ENCODE measurements at places on chromosomes 11 and 22. TPM values are rescaled to one million over a fixed set of nuclear protein-coding genes. Genes with fewer than 3 reads are reported as not detected.
A peak's percentile ranks its signal among the peaks of the same experiment; 100 is the strongest.

- DNase-seq = no peak
Measured at GRCh38 chr11:57432714-57433163, 5.8 kb upstream of the SLC43A3 start.

GRCh38 chr22:25475257-25476022 is 89.0 kb upstream of the GRK3 start:
- DNase-seq = no peak

DNA sequence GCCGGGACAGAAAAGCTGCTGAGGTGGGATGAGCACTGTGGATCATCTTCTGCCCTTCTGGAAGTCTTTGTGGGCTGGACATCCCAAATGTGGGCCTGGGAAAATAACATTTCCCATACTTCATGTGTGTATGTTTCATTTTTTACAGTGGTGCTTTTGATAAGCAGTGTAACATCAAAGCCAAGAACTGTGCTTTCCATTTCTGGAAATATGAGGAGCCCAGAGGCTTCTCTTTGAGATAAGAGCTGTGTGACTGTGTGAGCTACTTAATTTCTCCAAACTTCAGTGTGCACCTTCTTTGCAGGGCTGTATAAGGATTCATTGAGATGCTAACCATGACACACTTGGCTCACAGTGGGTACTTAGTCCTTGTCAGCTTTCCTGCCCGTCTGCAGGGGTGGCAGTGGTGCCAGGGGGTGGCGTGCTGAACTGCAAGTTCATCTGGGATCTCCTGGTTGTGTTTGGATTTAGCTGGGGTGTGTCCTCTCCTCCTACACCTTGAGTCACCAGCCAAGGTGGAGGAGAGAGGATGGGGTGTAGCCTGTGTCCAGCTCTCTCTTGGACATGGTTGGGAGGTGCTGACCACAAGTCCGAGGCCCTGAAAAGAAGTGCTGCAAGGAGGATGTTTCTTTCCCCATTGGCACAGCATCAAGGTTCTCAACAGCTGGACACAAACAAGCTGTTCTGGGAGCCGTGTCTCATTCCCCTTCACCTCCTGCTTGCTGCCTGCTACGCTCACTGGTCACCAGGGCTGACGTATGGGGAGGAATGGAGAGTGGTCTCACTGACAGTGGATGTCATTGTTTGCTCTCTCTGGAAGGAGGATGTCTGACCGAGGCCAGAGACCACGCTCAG is 139.4 kb downstream of the TEAD1 start:
- DNase-seq = no peak

DNA sequence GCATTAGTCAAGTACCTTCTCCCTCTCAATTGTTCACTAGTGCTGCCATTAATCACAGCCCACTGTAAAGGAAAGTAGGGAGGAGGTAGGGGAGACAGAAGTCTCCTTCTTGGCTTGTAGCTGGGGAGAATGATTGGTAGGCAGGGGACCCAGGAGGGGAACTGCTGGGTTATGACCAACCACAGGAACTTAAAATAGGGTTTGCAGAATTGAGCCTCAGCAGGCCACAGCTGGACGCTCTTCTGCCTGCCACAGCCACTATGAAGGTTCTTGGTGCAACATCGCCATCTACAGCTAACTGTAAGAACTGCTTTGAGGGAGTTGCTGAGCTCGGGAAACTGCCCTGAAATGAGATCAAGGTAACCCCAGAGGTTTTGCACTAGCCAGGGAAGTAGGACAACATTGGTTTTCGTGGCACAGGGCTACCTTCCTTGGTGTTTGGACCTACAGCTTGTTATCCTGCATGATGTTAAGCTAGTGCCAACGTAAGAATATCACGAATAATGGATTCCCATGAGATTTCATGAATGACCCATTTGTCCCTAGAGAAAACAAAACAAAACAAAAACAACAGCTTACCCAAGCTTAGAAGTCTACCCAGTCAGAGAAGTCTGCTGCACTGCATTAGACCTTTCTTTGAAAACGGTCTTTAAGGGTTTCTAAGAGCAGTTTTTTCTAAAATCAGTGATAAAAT is 787.1 kb upstream of the API5 start:
- DNase-seq = peak; percentile 38

DNA sequence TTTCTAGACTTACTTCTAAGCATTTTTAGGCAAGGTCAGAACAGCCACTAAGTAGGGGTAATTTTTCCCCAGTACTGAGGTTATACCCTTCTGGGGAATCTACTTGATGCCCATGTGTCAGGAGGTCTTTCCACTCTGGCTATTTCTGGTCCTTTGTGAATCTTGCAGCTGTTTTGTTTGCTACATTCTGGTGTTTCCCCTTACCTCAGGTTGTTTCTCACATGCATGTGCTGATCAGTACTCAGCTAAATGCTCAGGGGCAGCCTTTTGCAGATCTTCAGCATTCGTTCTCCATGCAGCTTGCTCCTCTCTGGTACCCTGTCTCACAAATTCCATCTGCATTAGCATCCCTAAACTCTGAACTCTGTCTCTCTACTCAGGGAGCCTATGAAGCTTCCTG is 303.6 kb downstream of the SOX6 start:
- DNase-seq = no peak

DNA sequence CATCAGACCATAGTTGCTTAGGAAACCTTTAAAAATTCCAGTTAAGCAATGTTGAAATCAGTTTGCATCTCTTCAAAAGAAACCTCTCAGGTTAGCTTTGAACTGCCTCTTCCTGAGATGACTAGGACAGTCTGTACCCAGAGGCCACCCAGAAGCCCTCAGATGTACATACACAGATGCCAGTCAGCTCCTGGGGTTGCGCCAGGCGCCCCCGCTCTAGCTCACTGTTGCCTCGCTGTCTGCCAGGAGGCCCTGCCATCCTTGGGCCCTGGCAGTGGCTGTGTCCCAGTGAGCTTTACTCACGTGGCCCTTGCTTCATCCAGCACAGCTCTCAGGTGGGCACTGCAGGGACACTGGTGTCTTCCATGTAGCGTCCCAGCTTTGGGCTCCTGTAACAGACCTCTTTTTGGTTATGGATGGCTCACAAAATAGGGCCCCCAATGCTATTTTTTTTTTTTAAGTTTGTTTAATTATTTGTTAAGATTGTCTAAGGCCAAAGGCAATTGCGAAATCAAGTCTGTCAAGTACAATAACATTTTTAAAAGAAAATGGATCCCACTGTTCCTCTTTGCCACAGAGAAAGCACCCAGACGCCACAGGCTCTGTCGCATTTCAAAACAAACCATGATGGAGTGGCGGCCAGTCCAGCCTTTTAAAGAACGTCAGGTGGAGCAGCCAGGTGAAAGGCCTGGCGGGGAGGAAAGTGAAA is 73.4 kb downstream of the NCAPD3 start:
- no peak for DNase-seq

- DNase-seq = peak; percentile 52
Measured at GRCh38 chr22:25067851-25068421, 115.4 kb downstream of the KIAA1671 start.

DNA sequence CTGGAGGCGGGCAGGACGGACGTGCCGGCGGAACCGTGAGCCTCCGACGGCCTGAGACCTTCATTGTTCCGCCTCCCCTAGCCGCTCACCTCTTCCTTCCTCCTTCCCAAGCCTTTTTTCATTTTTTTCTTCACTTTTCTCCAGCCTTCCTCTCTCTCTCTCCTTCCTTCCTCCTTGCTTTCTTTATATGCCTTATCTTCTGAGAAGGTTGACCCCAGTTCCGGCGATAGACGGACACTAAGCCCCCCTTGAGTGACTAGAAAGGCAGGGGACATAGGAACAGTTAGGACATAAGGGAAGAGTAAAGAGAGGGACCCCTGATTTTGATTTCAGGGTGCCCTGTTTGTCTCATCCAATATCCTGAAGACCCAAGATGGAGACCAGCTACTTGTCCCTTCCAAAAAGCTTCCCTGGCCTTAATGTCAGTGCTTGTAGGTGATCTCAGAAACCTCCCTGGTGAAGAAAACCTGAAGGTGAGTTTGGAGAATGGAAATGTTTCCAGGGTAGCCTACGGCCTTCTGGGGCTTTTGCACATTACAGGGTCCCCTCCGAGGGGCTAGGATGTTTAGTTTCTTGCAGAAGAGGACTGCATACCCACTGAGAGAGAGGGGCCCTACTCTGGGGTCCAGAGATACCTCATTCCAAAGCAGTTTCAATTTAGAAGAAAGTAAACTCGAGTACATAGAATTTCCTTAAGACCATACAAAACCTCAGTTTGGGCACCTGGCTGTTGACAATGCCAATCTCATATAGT is 3.5 kb downstream of the ADM start:
- DNase-seq = no peak

- peak; percentile 54 for DNase-seq
Measured at GRCh38 chr11:102144357-102145355, 34.4 kb downstream of the YAP1 start.

- DNase-seq = no peak
Measured at GRCh38 chr11:69335781-69336405, 41.9 kb downstream of the MYEOV start.

GRCh38 chr11:73598719-73599379 is 937 bp upstream of the FAM168A start:
- DNase-seq = no peak

DNA sequence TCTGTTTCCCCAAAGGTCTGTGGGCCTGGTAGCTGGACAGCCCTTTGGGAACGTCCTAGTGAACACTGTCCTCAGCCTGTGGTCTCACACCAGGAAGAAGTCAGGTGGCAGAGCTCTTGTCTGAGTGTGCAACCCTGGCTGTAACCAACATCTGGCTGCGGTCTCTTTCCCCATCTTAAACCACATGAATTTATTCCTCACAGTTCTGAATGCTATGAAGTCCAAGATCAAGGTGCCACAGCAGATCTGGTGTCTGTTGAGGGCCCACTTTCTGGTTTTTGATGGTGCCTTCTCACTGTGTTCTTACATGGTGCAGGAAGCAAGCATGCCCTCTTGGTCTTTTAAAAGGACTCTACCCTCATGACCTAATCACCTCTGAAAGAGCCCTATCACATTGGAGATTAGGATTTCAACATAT is 2.7 kb downstream of the UPB1 start:
- DNase-seq = no peak

- DNase-seq = no peak
Measured at GRCh38 chr11:8767466-8768142, 85.0 kb downstream of the RPL27A start.

DNA sequence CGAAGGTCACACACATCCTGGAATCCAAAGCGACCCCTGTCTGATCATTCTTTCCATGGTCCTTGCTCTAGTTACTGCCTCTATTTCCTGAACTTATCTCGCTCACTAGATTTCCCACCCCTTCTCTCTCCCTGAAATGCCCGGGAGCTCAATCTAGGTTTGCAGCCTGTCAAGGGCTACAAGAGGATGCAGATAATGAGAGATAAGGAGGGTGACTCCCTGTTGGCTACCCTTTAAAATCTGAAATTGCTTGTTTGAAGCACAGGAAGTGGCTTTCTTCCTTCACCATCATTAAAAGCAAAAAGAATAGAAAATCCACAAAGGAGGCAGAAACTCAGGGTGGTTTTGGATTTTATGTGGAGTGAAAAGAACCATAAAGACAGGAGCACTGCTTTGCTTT is 13.0 kb upstream of the FLI1 start:
- no peak for DNase-seq

GRCh38 chr22:27424319-27424718 is 377.2 kb downstream of the MN1 start:
- no peak for DNase-seq

DNA sequence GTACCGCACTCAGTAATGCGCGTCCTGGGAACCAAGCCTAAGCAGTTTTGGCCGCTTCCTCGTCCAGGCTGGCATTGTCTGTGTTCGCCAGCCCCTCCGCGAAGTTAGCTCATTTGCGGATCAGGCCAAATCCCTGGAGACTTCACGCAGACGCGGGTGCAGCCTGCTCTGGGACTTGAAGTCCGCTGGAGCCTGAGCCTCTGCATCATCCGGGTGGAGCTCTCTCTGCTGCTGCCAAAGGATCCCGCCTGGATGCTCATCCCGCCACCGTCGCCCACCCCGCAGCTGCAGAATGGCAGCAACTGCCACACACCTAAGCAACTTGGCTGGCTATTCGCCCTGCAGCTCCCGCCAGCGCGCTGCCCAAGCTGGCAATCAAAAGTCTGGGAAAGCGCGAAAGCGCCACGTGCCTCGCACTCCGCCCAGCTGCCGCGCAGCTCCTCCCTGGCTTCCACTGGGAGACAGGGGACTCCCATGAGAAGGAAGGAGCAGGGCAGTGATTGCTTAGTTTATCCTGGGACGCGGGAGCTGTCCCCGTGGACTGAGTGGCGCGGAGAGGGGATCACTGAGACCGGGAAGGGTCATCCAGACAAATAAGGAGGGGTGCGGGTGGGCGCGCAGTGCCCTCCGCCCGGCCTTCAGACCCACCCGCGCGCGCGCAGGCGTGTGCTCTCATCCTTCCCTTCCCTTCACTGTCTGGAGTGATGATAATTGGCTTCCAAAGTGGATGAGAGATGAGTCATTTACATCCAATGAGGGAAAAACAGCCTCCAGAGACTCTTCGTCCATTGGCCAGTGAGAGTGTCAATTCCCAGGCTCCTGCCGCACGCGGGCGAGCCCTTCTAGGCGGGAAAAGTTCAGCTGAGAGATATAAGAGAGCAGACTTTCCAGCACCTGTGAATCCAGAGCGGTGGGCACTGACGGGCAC is 23.2 kb upstream of the GLYATL1B start:
- DNase-seq = no peak

DNA sequence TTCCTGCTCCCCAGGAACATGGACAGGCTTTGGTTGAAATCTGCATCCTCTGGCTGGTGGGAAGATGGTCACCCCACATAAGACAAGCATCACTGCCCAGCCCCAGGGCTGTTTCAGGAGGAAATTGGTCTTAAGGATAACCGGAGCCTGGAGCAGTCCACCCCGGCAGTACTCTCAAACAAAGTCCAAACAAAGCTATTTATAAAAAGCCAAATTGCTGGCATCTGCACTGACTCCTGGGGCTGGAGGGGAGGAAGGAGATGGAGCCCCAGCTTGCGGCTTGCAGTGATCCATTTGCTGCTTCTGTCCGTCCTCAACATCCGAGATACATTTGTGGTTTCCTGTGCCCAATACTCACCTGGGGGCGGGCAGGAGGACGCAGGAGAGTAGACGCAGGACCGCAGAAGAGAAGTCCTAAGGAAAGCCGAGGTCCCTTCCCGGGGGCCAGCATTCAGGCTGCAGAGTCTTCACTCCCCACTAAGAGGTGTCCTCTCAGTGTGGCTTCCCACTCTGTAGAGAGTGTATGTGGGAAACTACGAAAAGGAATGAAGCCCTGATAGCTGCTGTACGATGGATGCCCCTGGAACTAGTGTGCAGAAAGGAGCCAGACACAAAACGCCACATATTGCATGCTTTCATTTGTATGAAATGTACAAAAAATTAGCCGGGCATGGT is 107.3 kb upstream of the FGF3 start:
- DNase-seq = no peak

GRCh38 chr11:6635082-6635932 is 16.1 kb upstream of the TPP1 start:
- DNase-seq = peak; percentile 69

PTGDR2 gene
- total RNA-seq = 2.6 TPM

CHRDL2 gene
- 52.2 TPM for total RNA-seq

VPREB1 gene
- not detected for total RNA-seq

FERMT3 gene
- 19.7 TPM for total RNA-seq

ACRV1 gene
- total RNA-seq = 0.38 TPM

OR52N1 gene
- total RNA-seq = not detected

UCP3 gene
- total RNA-seq = 2.2 TPM

OOSP3 gene
- total RNA-seq = 0.36 TPM

KCNQ1OT1 gene
- total RNA-seq = 1.7 TPM

TRIM49 gene
- total RNA-seq = not detected
